ENCODE measurements at places on chromosomes 2 and 18.

DNA sequence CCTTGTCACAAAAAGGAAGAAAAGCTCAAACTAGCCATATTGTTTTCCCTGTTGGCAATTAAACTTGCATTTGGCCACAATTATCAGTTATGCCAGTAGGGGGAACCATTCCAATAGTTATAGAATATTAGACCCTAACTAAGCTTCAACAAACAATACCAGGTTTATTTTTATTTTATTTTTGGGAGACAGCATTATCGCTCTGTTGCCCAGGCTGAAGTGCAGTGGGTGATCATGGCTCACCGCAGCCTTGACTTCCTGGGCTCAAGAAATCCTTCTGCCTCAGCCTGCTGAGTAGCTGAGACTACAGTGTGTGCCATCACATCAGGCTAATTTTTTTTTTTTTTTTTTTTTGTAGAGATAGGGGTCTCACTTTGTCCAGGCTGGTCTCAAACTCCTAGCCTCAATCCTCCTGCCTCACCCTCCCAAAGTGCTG is 102.1 kb downstream of the ATAD2B start:
- DNase-seq, result no peak

DNA sequence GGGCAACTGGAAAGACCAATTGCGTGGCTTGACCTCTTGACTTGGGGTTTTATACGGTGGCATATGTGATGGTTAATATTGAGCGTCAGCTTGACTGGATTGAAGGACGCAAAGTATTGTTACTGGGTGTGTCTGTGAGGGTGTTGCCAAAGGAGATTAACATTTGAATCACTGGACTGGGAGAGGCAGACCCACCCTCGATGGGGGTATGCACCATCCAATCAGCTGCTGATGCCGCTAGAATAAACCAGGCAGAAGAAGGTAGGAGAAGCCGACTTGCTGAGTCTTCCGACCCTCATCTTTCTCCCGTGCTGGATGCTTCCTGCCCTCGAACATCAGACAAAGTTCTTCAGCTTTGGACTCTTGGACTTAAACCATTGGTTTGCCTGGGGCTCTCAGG is 34.2 kb upstream of the YPEL5 start:
- no peak for DNase-seq

DNA sequence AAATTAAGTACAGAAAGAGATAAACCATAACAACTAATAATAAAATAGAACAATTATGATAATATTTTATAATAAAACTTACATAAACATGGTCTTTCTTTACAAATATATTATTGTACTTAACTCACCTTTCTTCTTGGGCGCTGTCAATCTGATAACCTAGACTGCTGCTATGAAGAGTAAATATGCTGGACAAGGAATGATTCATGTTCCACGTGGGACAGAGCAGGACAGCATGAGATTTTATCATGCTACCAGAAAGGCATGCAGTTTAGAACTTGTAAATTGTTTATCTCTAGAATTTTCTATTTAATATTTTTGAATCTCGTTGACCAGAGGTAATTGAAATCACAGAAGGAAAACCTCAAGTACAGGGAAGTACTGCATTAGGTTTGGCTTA is 210.7 kb downstream of the ANKRD30B start:
- no peak for DNase-seq

DNA sequence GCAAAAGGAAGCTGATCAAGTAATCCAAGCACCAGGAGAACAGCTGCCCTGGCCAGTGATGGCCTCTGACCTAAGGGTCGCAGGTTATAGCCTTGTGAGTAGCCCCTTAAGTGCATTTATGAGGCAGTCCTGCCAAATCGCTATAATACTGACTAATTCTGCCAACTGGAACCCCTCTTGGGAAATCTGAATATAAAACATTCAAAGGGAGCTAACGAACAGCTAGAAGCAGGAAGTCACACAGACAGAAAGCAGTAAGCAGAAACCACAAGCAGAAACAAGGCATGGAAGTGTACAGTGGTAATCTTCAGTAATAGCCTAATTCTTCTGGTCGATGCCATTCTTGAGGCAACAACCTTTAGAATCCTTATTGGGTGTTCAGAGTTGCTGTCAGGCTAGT is 521.3 kb downstream of the METTL4 start:
- DNase-seq, result no peak

DNA sequence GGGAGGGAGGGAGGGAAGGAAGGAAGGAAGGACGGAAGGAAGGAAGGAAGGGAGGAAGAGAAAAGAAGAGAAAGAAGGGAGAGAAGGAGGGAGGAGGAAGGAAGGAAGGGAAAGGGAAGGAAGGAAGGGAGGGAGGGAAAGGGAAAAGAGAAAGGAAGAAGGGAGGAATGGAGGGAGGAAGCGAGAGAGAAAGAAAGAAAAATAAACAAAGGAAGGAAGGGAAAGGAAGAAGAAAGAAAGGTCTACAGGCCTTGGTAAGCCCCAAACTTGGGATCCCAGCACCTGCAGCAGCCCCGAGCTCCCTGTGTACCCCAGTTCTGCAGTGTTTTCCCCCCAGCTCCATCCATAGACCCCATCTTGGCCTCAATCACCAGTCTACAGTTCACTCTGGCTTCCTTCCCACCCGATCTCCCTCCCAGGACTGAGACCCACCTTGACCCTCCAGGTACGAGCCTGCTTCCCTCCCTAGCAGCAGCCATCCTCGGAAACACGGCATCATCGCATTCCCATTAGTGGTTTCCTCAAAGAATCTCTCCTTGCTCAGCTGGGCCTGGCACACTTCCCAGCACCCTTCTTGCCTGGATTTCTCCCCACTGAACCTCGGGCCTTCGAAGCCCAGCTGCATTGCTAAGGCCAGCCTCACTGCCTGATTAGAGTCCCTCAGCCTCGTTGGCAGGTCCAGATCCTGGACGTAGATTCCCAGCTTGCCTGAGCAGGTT is 46.1 kb upstream of the SH3BP4 start:
- no peak for DNase-seq

DNA sequence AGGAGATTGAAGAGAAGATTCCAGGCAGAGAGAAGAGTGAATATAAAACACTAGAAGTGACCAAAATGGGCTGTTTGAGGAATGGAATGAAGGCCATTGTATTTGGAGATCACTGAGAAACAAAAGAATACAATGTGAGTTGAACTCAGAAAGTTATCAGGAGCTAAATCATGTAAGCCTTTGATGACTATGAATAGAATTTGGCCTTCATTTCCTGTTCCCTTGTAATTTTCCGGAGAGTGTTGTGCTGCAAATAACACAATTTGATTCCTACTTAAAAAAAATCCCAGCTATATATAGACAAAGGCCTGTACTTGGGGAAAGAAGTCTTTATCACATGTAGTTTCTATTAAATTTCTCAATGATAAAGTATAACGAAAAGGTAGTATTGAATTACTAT is 33.7 kb upstream of the KYNU start:
- no peak for DNase-seq

DNA sequence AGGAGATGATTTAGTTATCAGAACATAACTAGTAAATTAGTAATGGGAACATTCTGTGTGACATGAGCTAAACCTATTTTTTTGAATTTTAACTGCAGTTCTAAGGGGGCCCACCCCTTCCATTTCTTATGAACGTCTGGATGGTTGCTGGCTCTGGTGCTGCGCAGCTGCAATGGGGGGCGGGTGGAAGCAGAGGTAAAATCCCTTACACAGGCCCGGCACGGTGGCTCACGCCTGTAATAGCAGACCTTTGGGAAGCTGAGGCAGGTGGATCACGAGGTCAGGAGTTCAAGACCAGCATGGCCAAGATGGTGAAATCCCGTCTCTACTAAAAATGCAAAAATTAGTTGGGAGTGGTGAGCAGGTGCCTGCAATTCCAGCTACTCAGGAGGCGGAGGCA is 151.5 kb downstream of the GALR1 start:
- DNase-seq, result no peak

DNA sequence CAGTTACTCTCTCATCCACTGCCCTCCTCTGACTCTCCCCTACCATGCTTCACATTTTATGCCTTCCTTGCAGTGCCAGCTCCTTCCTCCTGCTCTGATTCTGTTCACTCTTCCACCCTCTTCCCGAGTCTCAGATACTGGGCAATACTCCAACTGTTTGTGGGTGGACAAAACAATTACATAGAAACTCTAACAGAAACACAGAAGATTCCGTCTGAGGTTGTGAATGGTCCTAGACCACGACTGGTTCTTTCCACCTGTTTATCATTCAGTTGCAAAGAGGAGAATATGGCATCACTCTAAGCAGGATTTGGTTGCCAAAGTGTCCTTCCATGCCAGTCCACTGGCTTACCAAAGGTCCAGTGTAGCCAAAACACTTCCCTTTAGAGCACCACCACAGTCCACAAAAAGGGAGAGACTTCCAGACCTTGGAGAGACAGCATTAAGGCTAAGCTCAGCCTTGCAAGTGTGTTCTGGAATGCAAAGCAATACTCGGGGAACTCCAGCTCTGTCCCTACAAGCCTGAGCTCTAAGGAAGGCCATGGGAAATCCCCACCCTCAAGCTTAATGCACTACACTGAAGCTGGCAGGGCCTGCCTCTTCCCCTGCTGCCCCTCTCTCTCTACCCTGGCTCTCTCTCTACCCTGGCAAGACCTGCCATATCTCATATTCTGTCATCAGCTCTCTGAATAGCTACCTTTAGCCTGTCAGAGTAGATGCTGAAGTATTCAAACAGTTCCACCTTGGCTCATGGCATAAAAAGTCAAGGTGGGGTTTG is 33.6 kb upstream of the RND3 start:
- DNase-seq, result no peak

DNA sequence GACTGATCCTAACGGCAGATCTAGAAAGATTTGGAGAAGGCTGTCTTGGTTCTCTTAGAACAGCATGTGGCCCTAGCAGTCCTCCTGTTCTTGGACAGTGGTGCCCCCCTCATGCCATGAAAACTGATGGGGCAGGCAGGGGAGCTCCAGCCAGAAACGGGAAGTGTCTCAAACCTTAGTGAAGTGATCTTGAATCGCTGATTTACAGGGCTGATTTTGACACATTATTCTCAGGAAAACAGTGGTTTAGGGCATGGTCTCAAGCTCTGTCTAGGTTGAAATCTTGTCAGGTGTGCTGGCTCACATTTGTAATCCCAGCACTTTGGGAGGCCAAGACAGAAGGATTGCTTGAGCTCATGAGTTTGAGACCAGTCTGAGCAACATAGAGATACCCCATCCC is 37.8 kb downstream of the SRSF7 start:
- no peak for DNase-seq

- DNase-seq, result no peak
Observed at GRCh38 chr2:199716807-199717586, 134.0 kb downstream of the FTCDNL1 start.

GRCh38 chr2:237431372-237431771 is 17.4 kb upstream of the COL6A3 start:
- no peak for DNase-seq

GRCh38 chr2:151808258-151809072 is 19.8 kb downstream of the ARL5A start:
- DNase-seq, result no peak

DNA sequence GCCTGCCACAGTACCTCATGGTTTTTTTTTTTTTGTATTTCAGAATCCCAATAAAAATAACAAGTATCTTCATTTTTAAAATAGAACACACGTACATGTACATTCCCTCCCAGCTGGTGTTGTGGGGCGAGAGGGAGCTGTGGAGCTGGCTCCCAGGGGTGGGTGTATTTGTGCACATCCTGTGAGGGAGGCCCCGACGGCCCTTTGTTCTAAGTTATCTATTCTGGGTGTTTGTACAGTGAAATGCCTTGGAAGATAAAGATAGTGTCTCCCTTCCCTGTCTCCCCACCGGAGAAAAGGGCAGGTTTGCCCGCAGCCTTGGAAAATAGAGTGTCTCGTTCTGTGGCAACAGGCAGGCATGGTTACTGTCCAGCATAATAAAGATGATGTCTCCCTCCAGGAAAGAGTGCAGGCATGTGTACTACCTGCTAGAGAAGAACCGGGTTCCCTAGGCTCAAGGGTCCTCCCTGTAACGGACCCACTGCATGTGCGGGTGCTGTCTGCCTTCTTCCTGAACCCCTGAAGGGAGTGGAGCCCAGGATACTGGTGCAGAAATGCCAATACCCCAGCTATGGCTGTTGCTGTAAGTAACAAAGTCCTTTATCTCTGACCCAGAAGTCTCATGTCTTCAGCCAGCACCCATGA is 12.1 kb upstream of the ALLC start:
- no peak for DNase-seq

DNA sequence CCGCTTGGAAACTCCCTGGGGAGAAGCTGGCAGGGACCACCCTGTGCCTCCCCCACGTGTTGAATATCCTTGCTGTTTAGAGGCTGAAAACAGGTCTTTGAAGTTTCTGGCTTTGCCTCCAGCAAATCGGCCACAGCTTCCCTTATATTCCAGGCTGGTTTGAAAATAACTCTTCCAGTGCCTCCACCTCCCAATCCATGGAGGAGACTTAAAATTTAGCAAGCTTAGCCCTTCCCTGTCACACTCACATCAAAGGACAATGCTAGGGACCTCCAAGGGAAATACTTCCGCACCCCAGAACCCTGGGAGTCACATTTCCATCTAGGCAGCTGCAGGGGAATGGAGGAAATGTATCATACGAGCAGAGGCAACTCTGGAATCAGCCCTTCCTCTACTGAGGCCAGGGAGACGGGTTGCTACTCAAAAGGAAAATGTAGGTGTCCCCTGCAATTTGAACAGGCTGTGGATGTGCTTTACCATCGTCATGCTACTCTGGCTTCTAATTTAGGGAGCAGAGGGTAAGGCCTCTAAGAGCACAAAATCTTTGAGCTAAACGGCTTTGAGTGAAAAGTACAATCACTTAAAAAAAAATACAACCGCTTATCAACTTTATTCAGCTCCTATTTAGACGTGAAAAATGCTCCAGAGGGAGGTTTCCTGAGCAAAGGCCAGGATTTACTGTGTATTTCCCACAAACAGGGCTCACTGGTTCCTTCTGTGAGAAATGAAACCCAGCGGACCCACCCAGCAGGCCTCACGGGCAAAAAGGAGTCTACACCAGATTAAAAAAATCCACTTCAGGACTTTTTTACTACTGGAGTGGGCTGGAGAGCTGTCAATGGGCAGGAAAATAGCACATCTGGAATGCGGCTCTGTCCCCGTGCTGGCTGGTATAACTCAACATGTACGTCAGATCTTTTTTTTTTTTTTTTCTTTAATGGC is 49.4 kb upstream of the PKDCC start:
- DNase-seq, result no peak

- DNase-seq, result no peak
Observed at GRCh38 chr2:53127061-53127650, 640.4 kb upstream of the CHAC2 start.

- no peak for DNase-seq
Observed at GRCh38 chr18:13658436-13659204, 67.7 kb downstream of the FAM210A start.

DNA sequence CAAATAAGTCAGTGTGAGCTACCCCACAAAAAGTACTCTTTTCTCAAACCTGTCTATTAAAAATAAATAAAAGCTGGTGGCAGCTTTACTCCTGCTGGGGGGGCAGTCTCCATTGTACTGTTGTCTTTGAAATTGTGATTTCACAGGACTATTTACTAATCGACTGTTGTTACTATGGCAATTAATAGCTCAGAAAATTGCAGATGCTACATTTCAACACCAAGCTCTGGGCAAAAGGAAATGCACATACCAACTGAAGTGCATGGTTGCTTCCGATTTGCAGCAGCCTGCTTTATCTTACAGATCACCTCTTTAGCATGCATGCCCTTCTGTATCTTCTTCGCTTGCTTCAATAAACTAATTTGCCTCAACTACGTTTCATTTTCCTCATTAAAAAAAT is 117.6 kb upstream of the DAPL1 start:
- no peak for DNase-seq

GRCh38 chr2:157364257-157364974 is 38.8 kb upstream of the ERMN start:
- no peak for DNase-seq

- no peak for DNase-seq
Observed at GRCh38 chr18:47422524-47422923, 171.1 kb upstream of the SKOR2 start.
